ENCODE measurements at places on chromosomes 7 and 10. TPM values are rescaled to one million over a fixed set of nuclear protein-coding genes. Genes with fewer than 3 reads are reported as not detected.

The MOGAT3 gene
- not detected for total RNA-seq

The PANK1 gene
- 14.6 TPM for total RNA-seq

The ASCC1 gene
- total RNA-seq: 61.6 TPM

The RGS10 gene
- 26.5 TPM for total RNA-seq

The SEMA3D gene
- total RNA-seq: 0.20 TPM

The LIPM gene
- not detected for total RNA-seq

The CTBP2 gene
- 109 TPM for total RNA-seq

The OR6V1 gene
- not detected for total RNA-seq

The FAM237B gene
- total RNA-seq: not detected

The CNPY1 gene
- total RNA-seq: not detected

The BBIP1 gene
- 19.1 TPM for total RNA-seq

The ANXA8 gene
- 0.30 TPM for total RNA-seq

DNA sequence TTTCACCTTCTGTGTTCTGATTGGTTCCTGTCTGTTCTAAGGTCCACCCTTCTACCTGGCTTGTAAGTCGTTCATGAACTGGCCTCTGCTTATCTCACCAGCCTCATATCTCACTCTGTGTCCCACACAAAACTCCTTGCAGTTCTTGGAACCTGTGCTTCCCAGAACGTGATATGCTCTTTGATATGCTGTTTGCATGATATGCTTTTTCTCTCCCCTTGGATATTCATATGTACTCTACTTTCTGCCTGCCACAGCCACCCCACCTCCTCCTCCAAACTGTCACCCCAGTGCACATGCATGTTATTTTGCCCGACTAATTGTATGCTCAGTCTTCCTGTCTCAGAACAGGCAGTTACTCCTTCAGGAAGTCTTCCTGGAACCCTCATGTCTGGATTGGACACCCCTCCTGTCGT is 1.9 kb upstream of the ITPRIP start:
- DNase-seq: no peak

GRCh38 chr7:102028206-102028826 is 210.9 kb downstream of the CUX1 start:
- DNase-seq: no peak

- no peak for DNase-seq
Observed at GRCh38 chr7:134060874-134061273, 66.3 kb upstream of the LRGUK start.

DNA sequence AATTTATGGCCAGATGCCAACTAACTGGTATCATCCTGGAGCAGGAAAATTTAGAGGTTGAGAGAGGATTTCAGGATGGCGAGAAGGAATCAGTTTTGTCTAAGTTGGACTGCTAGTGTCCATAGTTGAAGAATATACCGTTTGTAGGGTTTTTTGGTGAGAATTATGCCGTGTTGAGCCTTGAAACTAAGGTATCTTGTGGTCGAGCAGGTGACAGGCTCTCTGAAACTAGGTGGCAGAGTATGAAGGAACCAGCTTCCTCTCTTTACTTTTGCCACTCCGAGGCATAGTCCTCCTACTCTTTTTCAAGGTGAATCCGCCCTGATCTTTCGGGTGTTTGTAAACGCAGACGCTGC is 9.7 kb downstream of the MDFIC start:
- DNase-seq: no peak

DNA sequence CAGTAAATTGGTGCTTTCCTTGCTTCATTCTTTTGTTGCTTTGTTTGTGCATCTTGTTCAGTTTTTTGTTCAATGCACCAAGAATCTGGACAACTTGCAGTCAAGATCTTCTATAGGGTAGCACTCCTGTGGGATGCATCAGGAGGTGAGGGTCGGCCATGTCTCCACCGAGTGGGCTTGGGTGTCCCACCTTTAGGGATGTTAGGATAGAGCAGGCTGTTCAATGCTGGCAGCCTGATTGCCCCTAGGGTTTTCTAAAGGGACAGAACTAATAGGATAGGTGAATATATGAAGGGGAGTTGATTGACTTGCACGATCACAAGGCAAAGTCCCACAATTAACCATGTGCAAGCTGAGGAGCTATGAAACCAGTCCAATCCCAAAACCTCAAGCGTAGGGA is 109.9 kb downstream of the GLRX3 start:
- DNase-seq: no peak

DNA sequence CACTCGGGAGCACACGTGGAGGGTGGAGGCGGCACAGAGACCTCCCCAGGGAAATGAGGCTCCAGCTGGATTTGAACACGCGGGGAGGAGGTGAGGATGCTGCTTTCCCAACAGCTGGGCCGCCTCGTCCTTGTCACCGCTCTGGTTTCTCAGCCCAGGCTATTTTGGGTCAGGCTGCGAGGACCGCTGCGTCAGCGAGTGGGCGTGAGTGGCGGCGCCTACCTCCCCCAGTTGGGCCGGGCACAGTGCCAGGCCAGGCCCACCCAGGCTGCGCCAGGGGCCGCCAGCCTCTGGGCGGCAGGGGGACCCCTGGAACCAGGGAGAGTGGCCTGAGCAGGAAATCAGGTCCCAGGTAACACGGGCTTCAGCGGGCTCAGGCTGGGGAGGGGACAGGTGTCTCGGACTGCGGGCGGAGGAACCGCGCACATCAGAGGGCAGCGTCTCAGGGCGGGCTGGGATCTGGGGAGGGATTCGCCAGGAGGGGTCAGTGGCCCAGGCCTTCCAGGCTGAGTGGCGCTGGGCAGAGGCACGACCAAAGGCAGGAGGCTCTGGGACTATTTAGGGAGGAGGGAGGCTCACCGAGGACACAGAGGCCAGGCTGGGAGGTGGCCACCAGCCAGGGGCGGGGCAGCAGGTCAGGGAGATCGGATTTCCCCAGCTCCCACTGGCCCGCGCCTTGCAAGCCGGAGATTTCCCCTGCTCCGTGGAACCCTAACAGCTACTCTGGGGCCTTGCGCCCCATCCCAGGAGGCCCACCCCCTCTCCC is 125.2 kb upstream of the RET start:
- DNase-seq: no peak

DNA sequence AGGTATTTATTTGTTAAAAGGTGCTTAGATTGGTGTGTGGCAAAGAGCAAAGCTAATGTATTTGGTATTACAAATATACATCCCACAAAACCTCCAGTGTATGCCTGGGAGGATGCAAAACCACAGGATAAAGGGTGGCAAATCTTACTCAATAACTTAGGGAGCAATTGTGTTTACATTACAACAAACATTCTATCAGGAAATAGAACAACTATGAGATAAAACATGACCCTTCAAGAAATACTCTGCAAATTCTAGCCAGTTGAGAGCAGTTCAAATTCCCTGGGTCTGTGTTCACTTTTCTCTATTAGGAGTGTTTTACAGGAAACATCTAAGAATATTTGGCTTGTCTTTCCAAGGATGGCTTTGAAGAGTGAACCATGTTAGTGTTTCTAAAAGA is 64.9 kb downstream of the CUL1 start:
- DNase-seq: no peak

GRCh38 chr7:84009051-84009450 is 185.5 kb downstream of the SEMA3A start:
- no peak for DNase-seq

- no peak for DNase-seq
Observed at GRCh38 chr7:125645770-125646169, 716.1 kb upstream of the POT1 start.

DNA sequence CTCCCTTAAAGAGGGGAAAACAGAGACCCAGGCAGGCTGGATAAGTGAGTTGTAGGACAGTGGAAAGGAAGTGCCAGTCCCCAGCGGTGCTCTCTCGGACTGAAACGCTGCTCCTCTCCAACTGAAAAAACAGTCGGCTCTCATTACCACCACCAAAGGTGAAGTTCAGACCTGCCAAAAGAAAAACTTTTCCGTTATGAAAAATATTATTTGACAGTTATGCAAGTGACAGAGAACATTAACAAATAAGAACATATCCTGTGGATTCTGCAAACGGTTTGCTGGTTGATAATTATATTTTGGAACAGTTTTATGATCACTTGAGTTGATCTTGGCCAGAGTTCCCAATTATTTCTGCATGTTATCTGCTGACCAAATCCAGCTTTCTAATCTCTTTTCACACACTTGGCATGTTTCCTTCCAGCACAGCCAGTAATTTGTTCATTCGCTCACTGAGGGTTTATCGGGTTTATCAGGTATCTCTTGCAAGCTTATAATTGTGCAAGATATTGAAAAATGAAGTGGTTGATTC is 82.6 kb downstream of the PTPRE start:
- no peak for DNase-seq

DNA sequence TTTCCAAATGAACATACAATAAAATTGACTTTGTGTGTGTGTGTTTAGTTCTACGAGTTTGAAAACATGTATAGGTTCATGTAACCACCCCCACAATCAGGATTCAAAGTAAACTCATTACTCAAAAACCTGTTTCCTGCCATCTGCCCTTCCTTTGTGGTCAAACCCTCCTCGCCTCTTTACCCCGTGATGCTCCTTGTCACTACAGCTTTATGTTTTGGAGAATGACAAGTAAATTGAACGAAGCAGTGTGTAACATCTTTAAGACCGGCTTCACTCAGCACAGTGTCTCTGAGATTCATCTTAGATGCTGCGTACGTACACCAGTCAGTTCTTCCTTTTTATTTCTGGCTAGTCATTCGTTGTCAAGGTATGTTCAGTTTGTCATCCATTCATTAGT is 54.6 kb upstream of the MKI67 start:
- DNase-seq: no peak

GRCh38 chr10:112728997-112729396 is 221.1 kb upstream of the TCF7L2 start:
- DNase-seq: no peak

DNA sequence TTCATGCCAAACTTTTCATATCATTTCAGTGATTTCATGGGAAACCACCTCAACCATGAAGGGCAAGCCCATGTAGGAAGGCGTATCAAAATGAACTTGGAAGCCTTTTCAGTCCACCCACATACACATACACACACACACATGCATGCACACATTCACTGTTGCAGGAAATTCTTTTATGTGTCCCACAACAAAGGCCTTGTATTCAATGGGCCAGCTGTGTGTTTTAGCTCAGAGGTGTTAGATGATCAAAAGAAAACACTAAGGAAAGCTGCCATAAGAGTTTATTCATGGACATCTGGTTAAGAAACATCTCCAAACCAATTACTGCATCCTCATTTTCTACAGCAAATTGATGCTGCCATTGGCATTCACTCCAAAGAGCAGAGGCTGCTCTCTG is 74.4 kb upstream of the STK17A start:
- DNase-seq: no peak

DNA sequence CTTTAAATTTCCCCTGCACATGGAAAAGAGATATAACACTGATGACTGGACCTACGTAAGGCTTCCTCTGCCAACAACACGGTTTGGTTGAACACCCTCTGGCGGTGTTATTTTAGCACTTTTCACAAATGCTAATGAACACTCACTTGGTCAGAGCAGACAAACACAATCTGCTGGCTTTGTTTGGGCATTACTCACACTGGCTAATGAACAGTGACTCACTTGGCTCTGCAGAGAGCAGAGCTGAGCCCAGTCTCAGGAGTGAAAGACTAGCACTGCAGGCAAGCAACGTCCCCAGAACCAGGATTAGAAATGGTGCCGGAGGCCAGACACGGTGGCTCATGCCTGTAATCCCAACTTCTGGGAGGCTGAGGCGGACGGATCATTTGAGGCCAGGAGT is 430.8 kb downstream of the PLXNA4 start:
- DNase-seq: peak; percentile 97

- peak; percentile 62 for DNase-seq
Observed at GRCh38 chr10:14623931-14624330, 150.8 kb downstream of the FAM107B start.

DNA sequence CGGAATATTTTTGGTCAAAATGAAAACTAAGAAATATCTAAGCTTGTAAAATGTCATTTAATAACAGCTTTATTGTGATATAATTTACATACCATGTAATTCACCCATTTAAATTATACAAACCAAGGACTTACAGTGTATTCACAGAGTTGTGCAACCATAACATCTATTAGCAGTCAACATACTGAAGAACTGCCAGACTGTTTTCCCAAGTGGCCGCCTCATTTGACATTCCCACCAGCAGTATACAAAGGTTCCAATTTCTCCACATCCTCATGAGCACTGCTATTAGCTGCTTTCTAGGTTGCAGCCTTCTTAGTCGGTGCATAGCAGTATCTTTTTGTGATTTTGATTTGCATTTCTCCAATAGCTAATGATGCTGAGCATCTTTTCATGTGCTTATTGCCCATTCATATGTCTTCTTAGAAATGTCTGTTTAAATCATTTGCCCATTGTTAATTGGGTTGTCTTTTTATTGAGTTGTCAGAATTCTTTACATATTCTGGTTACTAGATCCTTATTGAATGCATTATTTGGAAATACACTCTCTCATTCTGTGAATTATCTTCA is 153.0 kb upstream of the FGFR2 start:
- no peak for DNase-seq

DNA sequence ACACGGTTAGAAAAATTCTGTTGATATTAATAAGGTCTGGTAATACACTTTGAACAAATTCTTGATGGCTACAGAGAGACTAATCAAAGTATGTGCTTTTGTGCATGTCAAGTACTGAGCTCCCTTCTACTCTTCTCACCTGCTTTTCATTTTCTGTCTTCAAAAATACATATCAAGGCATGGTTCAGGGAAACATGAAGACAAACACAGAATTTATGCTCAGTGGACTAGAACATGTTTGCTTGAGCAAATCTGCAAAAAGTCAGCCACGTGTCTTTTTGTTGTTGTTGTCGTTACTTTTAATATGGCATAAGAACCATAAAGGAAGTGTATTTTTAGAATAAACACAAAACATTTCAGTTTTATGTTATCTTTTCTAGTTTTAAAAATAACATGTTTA is 21.9 kb downstream of the CDK13 start:
- no peak for DNase-seq

DNA sequence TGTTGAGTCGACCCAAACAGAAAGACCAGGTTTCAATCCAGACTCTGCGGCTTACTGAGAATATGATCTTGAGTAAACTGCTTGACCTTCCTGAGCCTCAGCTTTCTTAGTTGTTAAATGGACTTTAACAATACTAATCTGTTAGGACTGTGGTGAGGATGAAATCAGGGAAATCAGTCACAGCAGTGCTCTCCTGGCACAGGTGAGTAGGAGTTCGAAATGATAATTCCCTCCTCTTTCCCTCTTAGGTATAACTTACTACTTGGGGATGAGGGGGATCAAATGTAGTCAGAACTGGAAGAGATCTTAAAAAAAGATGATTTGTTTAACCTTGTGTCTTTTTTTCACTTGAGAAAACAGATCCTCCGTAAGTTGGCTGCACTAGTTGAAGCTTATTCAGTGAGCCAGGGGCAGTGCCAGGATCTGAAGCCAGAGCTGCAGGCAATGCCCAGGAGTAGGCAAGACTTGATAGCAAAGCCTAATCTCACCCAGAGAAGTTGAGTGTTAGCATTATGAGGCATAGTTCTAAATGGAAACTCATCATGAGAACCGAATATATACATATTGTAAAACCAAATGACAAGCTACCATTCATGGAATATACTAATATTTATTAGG is 1.8 kb upstream of the MAGI2 start:
- DNase-seq: no peak

- peak; percentile 67 for DNase-seq
Observed at GRCh38 chr10:4519658-4520402, 306.2 kb upstream of the AKR1E2 start.

- peak; percentile 36 for DNase-seq
Observed at GRCh38 chr10:44310762-44311562, 73.9 kb downstream of the CXCL12 start.

GRCh38 chr7:87564296-87564963 is 36.3 kb downstream of the ABCB1 start:
- peak; percentile 75 for DNase-seq

GRCh38 chr10:13180788-13181187 is 19.4 kb downstream of the MCM10 start:
- DNase-seq: no peak

GRCh38 chr10:110269374-110270318 is 35.1 kb downstream of the SMNDC1 start:
- DNase-seq: peak; percentile 72
